ENCODE measurements at places on chromosomes 3 and 15. TPM values are rescaled to one million over a fixed set of nuclear protein-coding genes. Genes with fewer than 3 reads are reported as not detected.

The PLIN1 gene
- total RNA-seq: 0.70 TPM

GRCh38 chr3:147427746-147428145, 18.6 kb downstream of the ZIC1 start:
- no peak overlapping the region for H3K27ac ChIP-seq
- H3K4me3 ChIP-seq: no peak overlapping the region
- H3K4me1 ChIP-seq: peaks cover 6% of the 10 kb centered on the region
- H3K36me3 ChIP-seq: no peaks in the 10 kb centered on the region
- DNase-seq: no peak

GRCh38 chr15:41286665-41287333, 45.6 kb downstream of the OIP5 start:
- no peaks in the 10 kb centered on the region for H3K27me3 ChIP-seq
- peaks cover 23% of the 10 kb centered on the region for H3K4me1 ChIP-seq
- no peak overlapping the region for H3K4me3 ChIP-seq
- no peak for DNase-seq

- H3K36me3 ChIP-seq: no peaks in the 10 kb centered on the region
- H3K27me3 ChIP-seq: no peaks in the 10 kb centered on the region
- no peak overlapping the region for H3K27ac ChIP-seq
- H3K4me1 ChIP-seq: peaks cover 2% of the 10 kb centered on the region
These were observed 80.5 kb upstream of the PRICKLE2 start for GRCh38 chr3:64305731-64306130.

- no peak overlapping the region for H3K4me3 ChIP-seq
- H3K27ac ChIP-seq: peak overlapping the region; percentile 65
- H3K4me1 ChIP-seq: peaks cover 84% of the 10 kb centered on the region
- DNase-seq: no peak
These were observed 103.1 kb downstream of the LRIG1 start for GRCh38 chr3:66397745-66398144.

The NANOGP8 gene
- total RNA-seq: not detected

The CTXN2 gene
- not detected for total RNA-seq

GRCh38 chr3:68467465-68467864, 464.9 kb downstream of the TAFA4 start:
- no peak overlapping the region for H3K27ac ChIP-seq
- no peaks in the 10 kb centered on the region for H3K27me3 ChIP-seq
- DNase-seq: no peak

DNA sequence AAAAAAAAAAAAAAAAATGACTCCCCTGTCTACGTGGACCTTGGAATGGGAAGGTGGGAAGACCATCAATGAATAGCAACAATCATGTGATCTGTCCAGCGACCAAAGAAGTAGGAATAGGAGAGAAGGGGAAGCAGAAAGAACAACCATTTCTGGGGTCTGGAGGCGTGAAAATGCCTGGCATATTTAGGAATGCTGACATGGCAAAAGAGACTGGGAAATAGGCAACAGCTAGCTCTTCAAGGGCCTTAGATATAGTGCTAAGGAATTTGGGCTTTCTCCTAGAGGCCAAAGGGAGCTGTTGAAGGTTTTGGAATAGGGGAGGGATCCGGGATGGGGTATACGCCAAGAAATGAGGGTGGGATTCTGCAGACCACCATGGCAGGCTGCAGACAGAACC, 5.9 kb downstream of the SLC22A13 start:
- no peak overlapping the region for H3K27ac ChIP-seq
- H3K36me3 ChIP-seq: peaks cover 17% of the 10 kb centered on the region
- no peak for DNase-seq
- peaks cover 12% of the 10 kb centered on the region for H3K4me1 ChIP-seq
- H3K4me3 ChIP-seq: no peak overlapping the region
- no peaks in the 10 kb centered on the region for H3K27me3 ChIP-seq

DNA sequence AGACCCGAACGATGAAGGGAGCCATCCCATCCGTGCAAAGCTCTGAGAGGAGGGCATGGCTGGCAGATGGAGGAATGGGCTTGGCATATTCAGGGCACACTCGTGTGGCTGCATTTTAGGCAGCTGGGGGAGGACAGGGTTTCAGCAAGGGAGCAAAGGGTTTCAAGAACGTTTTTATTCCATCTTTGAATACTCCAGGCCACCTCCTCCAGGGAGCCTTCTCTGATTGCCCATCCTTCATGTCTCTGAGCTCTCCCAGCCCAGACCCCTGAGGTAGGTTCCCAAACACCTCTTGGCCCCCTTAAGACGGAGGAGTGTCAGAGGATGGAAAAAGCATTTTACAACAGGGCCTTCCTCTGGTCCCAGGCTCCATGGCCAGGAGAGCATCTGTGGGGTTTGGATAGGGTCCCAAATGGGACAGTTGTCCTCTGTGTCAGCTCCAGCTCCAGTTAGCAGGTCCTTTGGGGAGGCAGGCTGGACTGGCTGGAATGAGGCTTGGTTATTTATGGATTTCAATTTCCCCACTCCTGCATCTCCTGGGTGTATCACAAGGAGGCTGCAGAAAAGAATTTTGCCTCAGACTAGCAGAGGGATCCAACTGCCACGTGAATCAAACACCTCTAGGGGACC, 17.7 kb upstream of the SLC6A1 start:
- H3K36me3 ChIP-seq: no peaks in the 10 kb centered on the region
- no peak for DNase-seq
- H3K4me3 ChIP-seq: no peak overlapping the region
- H3K27ac ChIP-seq: no peak overlapping the region
- H3K27me3 ChIP-seq: peaks cover 50% of the 10 kb centered on the region

GRCh38 chr3:76078101-76078500, 292.8 kb upstream of the ZNF717 start:
- no peaks in the 10 kb centered on the region for H3K4me1 ChIP-seq
- no peaks in the 10 kb centered on the region for H3K36me3 ChIP-seq
- no peaks in the 10 kb centered on the region for H3K27me3 ChIP-seq
- H3K4me3 ChIP-seq: no peak overlapping the region
- no peak overlapping the region for H3K27ac ChIP-seq

The KBTBD13 gene
- not detected for total RNA-seq

DNA sequence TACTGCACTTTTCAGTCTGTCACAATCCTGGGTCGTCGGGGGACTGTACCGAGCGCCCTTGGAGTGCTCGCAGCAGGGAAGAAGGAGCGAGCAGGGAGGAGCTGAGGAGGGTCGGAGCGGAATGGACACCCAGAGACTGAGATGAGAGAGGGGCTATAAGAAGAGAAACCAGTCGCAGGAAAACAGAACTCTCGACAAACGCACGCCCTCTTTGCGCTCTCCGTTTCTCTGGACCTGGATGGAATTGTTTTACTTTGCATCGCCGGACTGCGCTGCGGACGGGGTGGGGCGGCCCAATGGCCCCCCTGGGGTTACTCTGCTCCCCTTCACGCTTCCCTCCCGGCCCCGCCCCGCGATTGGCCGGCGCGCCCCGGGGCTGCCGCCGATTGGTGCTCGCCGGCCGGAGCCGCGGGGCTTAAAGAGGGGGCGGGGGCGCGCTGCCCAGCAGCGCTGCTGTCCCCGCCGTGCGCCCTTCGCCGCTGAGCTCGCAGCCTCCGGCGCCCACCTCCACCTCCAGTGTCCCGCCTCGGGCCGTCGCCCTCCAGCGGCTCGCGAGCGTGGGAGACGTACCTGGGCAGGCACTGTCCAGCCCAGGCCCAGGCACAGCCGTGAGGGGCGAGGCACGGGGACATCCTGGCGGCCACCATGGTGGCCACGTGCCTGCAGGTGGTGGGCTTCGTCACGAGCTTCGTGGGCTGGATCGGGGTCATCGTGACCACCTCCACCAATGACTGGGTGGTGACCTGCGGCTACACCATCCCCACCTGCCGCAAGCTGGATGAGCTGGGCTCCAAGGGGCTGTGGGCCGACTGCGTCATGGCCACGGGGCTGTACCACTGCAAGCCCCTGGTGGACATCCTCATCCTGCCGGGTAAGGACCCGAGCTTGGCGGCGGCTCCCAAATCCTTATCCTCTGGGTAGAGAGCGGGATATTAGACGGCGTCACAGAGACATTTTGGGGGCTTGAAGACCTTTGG, at the start of gene CLDN11:
Gene CLDN11, plus strand, starts transcription at position 447 of the 977 bp plus-strand sequence. Its CDS starts 199 bp downstream, at position 646.
- no peak for DNase-seq
- H3K4me1 ChIP-seq: peaks cover 16% of the 10 kb centered on the region
- no peak within 1 kb of the TSS for H3K27ac ChIP-seq
- peaks cover 6% of the 10 kb centered on the region for H3K36me3 ChIP-seq

The CDHR4 gene
- total RNA-seq: not detected

DNA sequence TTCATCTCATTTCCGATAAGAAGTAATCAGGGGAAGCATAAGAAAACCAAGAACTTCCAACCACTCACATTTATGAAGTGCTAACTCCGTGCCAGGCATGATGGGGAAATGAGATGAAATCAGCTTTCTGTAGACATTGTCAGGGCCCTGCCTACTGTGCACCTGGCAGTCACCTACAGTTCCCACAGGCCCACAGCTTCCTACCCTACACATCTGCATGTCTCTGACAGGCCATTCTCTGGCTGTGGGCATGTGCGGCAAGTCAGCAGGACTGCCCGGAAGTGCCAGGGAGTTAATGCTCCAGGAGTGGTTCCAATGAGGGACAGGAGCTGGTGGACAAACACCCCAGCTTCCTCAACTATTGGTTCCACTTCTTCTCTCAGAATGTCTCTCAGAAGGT, 24.3 kb downstream of the EIF1B start:
- H3K27me3 ChIP-seq: peaks cover 5% of the 10 kb centered on the region
- H3K4me1 ChIP-seq: no peaks in the 10 kb centered on the region
- no peaks in the 10 kb centered on the region for H3K36me3 ChIP-seq
- DNase-seq: no peak
- no peak overlapping the region for H3K27ac ChIP-seq

- H3K4me1 ChIP-seq: peaks cover 50% of the 10 kb centered on the region
- H3K36me3 ChIP-seq: peaks cover 25% of the 10 kb centered on the region
- H3K27me3 ChIP-seq: no peaks in the 10 kb centered on the region
- no peak overlapping the region for H3K4me3 ChIP-seq
- DNase-seq: no peak
These were observed 43.8 kb downstream of the LSM3 start for GRCh38 chr3:14222457-14222856.

The GPX1 gene
- total RNA-seq: 98.9 TPM

DNA sequence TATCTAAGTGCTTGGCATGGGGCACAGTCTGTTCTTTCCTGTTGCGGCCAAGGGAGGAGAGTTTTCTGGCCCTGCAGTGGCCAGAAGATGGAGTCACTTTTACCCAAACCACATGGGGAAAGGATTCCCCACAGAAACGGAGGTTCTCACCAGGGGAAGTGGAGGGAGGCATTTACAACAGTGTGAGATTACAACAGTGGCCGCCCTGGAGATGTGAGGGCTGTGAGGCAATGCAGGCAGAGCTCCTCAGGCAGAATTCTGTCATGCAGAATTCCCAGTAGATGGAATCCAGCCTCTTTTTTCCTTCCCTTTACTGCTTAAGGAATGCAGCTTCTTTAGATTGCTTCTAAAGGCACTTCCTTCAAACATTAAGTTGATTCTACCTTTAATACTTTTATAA, 83.1 kb downstream of the CACNA1D start:
- no peak overlapping the region for H3K4me3 ChIP-seq
- H3K27me3 ChIP-seq: no peaks in the 10 kb centered on the region
- no peaks in the 10 kb centered on the region for H3K4me1 ChIP-seq
- no peak for DNase-seq

The CLDN18 gene
- not detected for total RNA-seq

DNA sequence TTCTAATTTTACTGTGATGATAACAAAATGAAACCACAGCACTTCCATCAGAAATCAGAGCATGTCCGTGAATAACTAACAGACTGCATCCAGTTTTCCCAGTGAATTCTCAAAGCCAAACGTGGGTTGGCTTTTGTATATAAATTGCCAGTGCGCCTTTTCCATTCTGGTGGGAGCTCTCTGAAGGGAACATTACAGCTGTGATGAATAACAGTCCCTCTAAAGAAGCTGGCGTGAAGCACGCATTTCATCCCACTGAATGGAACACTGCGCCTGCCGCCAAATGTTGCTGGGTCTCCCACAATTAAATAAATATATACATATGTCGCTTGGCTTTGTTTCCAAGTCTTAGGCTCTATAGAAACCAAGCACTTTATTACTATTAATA, 113.0 kb upstream of the PFN2 start:
- peak overlapping the region; percentile 33 for H3K4me3 ChIP-seq
- peaks cover 50% of the 10 kb centered on the region for H3K4me1 ChIP-seq
- H3K27ac ChIP-seq: peak overlapping the region; percentile 82
- H3K36me3 ChIP-seq: no peaks in the 10 kb centered on the region

DNA sequence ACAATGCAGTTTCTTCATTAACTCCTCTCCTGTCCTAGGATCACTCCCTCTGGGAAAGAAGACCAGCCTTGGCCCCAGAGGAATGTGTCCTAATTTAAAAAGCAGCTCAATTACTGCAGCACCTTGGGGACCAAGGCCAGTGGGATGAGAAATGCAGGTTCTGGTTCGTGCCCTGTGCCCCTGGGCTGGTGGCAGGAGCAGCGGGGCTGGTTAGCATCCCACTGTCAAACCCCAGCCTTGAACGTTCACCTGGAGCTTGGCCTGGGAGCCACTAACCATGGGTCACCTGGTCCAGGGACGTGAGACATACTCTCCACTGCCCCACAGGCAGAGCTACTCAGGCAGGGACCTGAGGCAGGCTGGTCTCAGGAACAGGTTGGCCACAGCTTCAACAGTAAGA, 8.4 kb upstream of the RTP3 start:
- no peak overlapping the region for H3K27ac ChIP-seq
- no peak overlapping the region for H3K4me3 ChIP-seq
- no peaks in the 10 kb centered on the region for H3K36me3 ChIP-seq
- DNase-seq: peak; percentile 68
- H3K4me1 ChIP-seq: peaks cover 8% of the 10 kb centered on the region

The GHSR gene
- not detected for total RNA-seq

All from osteocyte (in vitro differentiated cells).